ENCODE measurements at places on chromosomes 1 and 21.

- DNase-seq = no peak
Observed at GRCh38 chr1:205150651-205151428, 29.1 kb upstream of the RBBP5 start.

GRCh38 chr1:183096351-183096750 lies 73.1 kb downstream of the LAMC1 start:
- no peak for DNase-seq

DNA sequence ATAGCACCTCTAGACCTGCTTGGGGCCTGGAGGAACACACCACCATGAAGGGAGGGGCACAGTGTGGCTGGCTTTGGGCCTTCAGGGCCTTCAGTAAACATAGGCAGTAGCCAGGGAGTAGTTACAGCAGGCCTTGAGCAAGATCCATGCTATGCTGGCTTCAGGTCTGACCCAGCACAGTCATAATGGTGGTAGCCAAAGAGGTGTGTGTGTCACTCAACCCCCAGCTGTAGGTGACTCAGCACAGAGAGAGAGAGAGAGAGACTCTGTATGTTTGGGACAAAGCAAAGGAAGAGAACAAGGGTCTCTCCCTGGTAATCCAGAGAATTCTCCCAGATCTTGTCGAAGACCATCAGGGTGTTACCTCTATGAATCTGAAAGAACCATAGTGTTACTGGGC lies 250.5 kb upstream of the PKN2 start:
- DNase-seq = no peak

- no peak for DNase-seq
Observed at GRCh38 chr1:47208374-47208850, 18.6 kb upstream of the PDZK1IP1 start.

DNA sequence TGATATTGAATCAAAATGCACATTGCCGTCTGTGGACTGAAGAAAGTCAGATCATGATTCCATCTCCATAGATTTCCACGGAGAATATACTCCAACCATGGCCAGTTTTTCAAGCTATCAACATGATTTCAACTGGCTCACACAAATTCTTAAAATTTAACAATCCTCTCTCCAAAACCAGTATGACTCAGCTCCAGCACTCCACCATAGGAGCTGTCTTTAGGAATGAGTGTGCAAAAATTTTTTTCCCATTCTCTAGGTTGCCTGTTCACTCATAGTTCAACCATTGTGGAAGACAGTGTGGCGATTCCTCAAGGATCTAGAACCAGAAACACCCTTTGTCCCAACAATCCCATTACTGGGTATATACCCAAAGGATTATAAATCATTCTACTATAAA lies 40.8 kb downstream of the RGL1 start:
- no peak for DNase-seq

DNA sequence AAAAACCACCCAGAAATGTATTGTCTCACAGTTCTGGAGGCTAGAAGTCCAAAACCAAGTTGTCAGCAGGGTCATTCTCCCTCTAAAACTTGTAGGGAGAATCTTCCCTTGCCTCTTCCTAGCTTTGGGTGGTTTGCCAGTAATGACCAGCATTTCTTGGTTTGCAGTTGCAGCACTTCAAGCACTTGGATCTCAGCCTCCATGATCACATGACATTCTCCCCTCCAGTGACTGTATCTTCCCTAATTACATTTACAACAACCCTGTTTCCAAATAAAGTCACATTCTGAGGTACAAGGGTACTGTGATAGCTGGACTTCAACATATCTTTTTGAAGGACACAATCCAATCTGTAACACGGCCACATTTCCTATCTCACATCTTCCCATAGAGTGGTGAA lies 37.2 kb downstream of the EVI5 start:
- DNase-seq = no peak

DNA sequence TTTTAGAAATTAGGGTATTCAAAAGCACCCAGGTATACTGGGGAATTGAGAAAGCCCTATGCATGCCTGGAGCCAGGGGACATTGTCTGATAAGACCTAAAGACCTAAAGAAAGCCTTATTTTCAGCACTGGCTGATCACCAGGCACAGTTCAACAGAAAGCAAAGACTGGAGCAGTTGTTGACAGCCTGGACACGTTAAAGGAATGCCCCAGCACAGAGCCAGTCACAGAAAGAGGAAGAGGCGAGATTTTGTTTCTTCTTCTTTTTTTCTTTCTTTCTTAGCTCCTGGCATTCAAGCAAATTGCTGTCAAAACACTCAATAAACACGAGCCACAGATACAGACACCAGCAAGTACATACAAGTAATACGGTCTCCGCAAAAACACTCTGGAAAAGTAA lies 40.4 kb downstream of the RNF187 start:
- no peak for DNase-seq

DNA sequence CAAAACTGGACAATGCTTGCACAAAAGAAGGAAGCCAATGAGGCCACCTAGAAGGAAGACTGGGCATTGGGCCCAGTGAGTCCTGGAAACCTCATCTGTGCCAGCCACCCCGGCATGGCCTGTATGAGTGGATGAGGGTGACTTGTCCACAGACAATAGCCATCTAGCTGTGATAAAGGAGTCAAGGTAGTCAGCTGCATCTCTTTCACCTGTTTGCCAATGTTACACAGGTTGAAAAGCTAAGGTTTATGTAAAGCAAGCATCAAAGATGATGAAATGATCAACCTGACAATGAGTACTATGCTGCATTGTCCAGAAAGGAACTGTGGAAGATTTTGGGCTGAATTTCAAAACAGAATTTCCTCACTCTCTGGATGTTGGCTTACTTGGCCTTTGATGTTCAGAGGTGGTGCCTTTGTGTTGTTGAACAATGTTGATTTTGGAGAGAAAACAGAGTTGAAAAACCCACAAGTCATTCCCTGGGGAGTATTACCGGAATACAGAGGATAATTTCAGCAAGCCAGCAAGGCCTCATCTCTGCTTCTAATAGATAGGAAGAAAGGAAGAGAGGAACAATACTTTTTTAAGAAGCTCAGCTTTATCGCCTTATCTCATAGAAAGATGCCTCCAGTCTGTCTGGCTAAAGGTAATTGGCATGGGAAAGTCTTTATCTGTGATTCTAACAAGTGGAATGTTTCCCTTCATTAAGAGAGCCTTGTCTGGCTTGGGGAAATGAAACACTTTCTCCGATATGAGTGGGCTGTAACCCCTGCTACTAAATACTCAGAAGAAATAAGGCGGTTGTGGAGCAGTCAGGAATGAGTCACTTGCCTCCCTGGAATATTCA lies 11.4 kb upstream of the SELE start:
- no peak for DNase-seq

- no peak for DNase-seq
Observed at GRCh38 chr1:200862713-200863415, 9.9 kb upstream of the GPR25 start.

GRCh38 chr1:235892202-235892601 lies 25.5 kb upstream of the LYST start:
- no peak for DNase-seq

DNA sequence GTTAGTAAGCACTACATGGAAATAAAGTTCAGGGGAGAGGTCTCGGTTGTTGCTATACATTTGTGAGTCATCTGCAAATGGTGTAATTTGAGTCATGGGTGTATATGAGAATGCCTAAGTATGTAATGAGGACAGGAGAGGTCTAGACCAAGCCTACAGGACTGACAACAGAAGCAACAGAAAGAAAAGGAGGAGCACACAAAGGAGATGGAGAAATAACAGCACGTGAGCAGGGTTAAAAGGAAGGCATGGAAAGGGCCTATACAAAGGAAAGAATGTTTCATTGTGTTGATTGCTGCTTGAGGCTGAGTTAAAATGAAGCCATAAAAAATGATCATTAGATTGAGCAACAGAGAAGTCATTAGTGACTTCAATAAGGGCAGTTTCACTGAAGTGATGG lies 28.0 kb upstream of the PRKAA2 start:
- DNase-seq = no peak

DNA sequence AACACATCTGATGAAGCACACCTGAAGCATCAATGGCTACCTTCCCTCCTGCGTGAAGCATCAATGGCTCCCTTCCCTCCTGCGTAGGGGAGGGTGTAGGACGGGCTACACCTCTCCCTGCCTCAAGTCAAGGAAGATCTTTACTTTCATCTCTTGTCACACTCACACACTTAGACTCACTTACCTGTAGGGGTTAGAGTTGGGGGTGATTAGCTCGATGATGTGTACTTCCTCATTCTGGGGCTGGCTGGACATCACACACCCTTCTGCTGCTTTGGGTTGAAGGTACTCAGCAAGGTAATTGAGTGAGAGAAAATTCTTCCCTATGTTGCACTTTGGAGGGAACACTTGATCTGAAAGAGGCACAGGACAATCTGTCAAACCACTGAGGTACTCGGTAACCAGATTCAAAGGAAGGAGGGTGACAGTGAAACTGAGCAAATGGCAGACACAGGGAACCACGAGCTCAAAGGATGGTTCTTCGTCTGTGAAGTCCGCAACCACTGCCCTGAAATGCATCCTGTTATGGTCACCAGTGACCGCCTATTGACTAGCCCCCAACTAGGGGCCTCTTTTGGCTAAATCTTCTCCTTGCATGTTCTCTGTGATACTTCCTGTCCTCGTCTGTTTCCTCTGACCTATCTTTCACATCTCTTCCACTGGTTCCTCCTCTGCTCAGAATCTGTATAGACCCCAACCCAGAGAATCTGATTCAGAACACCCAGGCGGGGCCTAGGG lies 156.2 kb downstream of the TGFBR3 start:
- no peak for DNase-seq

DNA sequence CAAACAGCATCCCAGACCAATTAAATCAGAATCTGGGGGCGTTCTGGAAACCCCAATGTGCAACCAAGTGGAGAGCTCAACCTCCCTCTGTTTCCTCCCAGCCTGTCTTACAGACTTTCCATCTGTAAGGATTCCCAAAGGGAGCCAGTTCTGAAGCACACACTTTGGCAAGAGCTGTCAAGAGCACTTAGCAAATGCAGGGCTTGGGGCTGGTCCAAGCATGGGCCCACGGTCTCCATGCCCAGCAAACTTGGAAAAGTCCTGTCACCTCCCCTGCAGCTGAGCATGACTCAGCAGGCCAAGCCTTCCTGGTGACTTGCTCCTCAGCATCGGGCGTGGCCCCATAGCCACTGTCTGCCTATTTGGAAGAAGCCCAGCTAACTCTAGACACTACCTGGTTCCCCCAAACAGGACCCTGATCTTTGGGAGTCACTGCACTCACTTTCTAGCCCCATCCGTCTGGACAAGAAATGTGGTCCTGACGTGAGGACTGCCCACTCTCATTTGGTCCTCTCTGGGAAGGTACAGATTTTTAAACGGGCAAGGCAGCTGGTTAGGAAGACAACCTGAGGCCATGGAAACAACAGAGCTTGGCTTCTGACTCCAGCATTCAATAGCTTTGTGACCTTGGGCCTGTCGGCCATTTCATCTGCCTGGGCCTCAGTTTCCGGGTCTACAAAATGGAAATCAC lies 16.9 kb downstream of the SLC2A1 start:
- DNase-seq = peak; percentile 48

- DNase-seq = no peak
Observed at GRCh38 chr1:237249120-237249519, 207.1 kb downstream of the RYR2 start.

DNA sequence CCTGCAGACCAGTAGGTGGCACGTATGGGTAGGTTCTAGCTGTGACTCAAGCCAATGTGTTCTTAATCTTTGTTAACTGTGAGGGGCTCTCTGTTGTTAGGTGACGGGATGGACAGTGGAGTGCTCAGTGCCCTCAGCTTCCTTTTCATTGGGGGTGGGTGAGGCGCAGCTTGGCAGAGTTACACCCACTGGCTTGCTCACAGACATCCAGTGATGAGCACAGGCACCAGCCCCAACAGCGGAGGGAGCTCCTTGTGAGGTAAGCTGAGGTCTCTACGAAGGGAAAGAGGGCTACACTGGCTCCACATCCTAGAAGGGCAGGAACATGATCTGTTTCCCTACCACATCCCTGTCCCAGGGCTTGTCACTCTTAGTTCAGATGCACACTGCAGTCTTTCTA lies 871.3 kb downstream of the LRRIQ3 start:
- no peak for DNase-seq

GRCh38 chr1:3968851-3969250 lies 68.8 kb upstream of the C1orf174 start:
- DNase-seq = no peak

- DNase-seq = no peak
Observed at GRCh38 chr1:223233019-223233409, 90.0 kb upstream of the TLR5 start.

- DNase-seq = no peak
Observed at GRCh38 chr1:183235503-183235902, 49.4 kb downstream of the LAMC2 start.

- DNase-seq = no peak
Observed at GRCh38 chr1:242187816-242188215, 188.9 kb upstream of the MAP1LC3C start.

- no peak for DNase-seq
Observed at GRCh38 chr1:75953461-75953860, 21.3 kb upstream of the ASB17 start.

DNA sequence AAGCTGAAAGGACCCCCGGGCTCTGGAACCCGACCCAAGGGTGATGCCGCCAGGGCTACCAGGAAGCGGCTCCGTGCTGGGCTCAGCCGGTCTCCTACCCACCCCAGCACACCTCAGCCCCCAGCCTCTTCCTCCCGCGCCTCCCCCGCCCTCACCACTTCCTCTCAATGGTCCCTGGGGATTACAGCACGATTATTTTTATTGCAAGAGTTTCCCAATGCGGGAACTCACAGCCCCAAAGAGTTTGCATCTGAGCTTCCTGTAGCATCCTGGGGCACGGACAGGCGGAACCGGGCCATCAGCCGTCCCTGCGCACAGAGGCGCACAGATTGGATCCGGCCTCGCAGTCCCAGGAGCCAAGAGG lies 8.7 kb upstream of the SLX9 start:
- peak; percentile 44 for DNase-seq

- no peak for DNase-seq
Observed at GRCh38 chr1:191290441-191290840, 812.8 kb upstream of the BRINP3 start.

DNA sequence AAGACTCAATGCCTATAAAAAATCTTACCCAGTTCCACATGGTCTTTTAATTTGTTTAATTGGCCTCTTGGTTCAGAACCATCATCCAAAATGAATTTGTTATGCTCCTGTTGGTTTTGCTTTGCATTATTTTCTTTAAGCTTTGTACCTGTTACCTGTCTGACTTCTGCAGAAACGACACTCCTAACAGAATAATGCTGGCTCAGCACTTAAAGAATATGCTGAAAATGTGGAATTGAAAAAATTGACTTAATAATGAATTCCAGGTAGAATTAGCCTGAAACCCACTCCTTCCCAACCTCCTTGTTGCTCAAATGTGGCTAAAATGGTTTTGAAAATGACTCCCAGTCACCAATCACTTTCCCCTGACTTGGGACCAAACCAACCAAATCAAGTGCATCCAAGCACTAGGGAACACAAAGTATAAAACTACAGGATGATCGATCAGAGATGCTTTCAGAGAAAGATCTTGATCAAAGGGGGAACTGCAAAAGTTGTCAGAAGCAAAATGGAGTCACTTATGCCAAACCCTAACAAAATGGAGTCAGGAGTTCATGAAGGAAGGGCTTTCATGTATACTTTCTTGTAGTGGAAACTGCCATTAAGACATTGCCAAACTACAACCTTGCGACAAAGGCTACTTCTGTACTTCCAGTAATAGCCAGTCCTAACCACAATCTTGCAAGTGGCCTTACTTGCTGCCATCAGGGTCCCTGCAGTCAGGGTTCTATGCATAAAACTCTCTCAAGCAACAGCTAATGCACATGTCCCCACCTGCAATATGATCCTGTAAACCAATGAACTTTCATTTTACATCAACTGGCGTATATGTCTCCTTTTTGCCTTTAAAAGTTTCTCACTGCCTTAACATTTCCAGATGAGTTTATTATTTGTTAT lies 5.4 kb downstream of the GBP7 start:
- no peak for DNase-seq

- no peak for DNase-seq
Observed at GRCh38 chr1:227432981-227433380, 114.7 kb upstream of the CDC42BPA start.
